ENCODE measurements at places on chromosomes 1 and 21. TPM values are rescaled to one million over a fixed set of nuclear protein-coding genes. Genes with fewer than 3 reads are reported as not detected.

LEFTY1 gene
- 0.90 TPM for polyA plus RNA-seq

SPRR1B gene
- polyA plus RNA-seq, result not detected

RNU1-3 gene
- polyA plus RNA-seq, result 18.9 TPM

CYP4A22 gene
- 0.22 TPM for polyA plus RNA-seq

CELA2B gene
- polyA plus RNA-seq, result 2.7 TPM

GPR89A gene
- 35.6 TPM for polyA plus RNA-seq

CACNA1S gene
- polyA plus RNA-seq, result 0.87 TPM

TEKT2 gene
- 117 TPM for polyA plus RNA-seq

REN gene
- 2.2 TPM for polyA plus RNA-seq

TAL1 gene
- 2.3 TPM for polyA plus RNA-seq

DMBX1 gene
- polyA plus RNA-seq, result 1.1 TPM

NBPF12 gene
- polyA plus RNA-seq, result 20.1 TPM

JAM2 gene
- 76.2 TPM for polyA plus RNA-seq

MPL gene
- 0.32 TPM for polyA plus RNA-seq

PLPPR4 gene
- 6.0 TPM for polyA plus RNA-seq

SMIM1 gene
- polyA plus RNA-seq, result 92.9 TPM

HTR1D gene
- 0.70 TPM for polyA plus RNA-seq

RXFP4 gene
- polyA plus RNA-seq, result not detected

LCE3E gene
- polyA plus RNA-seq, result not detected
